ENCODE measurements at places on chromosomes 4 and X.
A peak's percentile ranks its signal among the peaks of the same experiment; 100 is the strongest.

DNA sequence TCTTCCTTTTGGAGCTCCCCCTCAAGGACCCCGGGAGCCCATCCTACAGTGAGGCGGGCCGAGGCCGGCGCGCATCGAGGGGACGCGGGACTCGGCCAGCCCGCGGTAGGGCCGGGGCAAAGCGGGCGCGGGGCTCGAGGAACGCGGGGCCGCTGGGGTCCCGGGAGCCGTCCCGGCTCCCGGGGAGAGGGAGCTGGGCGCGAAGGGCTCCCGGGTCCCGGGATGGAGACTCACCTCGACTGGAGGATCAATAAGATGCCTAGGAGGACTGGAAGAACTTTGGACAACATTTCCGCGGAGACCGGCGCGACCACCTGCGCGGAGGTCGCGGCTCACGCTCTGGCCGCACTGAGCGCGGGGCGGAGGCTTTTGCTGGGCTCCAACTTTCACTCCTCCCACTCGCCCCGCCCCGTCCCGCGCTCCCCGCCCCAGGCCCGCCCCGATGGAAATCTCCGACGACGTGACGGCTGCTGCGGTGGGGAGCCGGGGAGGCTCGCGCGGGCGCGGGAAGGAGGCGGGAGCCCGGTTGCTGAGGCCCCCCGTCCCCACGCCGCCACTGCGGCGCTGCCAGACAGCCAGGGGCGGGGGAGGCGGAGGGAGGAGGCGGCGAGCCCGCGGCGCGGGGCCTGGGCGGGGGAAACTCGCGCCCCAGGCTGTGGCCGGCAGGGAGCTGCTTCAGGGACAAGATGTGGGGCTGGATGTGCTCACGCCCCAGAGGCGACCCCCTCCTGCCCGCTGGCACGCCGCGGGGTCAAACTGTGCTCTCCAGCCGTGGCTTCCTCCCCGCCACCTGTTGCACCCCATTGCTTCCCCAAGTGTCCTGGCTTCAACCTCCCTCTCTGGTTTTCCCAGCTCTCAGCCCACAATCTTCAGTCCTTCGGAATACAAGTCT lies at the start of gene GABRE:
GABRE (minus strand) TSS at position 341 of the 892 bp plus-strand sequence; CDS start at position 290, 51 bp downstream.
- DNase-seq, result no peak

DNA sequence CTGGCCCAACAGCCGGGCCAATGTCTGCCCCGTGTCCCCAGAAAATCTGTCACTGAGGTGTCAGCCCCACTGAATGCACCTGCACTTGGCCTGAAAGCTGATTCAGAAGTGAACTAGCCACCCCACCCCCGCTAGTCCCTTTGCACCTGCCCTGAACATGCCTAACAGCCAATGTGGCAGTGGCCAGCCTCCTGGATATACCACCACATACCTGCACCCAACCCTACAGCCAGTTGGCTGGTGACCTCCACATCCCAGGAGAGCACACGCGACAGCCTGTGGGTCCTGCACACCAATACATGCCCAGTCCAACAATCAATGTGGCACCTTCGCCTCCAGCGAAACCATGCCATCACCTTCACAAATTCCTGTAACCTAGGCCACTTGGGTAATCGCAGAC lies 116.7 kb downstream of the GALNTL6 start:
- DNase-seq, result no peak

DNA sequence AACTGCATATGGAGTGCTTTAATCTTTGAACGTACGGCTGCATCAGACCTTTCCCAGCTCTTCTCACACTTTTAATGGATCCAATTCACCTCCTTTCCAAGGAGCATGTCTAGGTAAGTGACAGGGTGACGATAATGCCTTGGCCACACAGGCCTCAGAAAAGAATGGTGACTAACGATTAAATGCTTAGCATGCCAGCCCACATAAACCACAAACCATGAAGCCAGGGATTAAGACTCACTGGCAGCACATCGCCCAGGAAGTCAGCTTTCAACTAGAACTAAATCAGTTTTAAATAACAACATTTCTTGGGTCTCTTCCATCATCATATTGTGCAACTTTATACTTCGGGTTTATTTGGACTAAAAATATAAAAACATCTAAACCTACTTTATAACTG lies 28.7 kb downstream of the INPP4B start:
- DNase-seq, result peak; percentile 19

GRCh38 chr4:14368391-14368790 lies 633.9 kb upstream of the CPEB2 start:
- no peak for DNase-seq

DNA sequence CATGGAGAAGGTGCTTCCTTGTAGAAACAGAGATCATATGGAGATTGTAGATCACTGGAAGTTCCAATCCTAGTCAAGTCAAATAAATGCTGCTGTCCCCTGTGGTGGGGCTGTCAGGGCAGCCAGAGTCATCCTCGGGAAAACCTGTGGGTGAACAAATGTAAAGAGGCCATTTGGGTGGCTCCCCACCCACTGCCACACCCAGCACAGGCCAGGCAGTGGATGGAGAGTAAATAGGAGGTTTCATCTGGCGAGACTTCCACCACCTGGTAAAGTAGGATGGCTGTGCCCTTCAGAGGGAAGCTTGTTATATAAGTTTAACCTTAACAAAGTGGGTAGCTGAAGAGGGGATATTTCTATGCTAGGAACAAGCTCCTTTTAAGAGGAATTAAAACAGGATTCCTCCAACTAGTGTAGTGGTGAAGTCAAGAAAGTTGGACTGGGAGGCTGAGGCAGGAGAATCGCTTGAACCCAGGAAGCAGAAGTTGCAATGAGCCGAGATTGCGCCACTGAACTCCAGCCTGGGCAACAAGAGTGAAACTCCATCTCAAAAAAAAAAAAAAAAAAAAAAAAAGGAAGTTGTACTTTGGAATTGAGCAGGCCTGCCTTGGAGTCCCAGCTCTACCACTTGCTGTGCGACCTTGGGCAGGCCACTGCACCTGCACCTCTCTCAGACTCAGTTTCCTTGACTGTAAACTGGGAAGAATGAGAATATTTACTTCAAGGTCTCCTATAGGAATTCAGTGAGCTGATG lies 273.7 kb downstream of the PTTG2 start:
- no peak for DNase-seq

DNA sequence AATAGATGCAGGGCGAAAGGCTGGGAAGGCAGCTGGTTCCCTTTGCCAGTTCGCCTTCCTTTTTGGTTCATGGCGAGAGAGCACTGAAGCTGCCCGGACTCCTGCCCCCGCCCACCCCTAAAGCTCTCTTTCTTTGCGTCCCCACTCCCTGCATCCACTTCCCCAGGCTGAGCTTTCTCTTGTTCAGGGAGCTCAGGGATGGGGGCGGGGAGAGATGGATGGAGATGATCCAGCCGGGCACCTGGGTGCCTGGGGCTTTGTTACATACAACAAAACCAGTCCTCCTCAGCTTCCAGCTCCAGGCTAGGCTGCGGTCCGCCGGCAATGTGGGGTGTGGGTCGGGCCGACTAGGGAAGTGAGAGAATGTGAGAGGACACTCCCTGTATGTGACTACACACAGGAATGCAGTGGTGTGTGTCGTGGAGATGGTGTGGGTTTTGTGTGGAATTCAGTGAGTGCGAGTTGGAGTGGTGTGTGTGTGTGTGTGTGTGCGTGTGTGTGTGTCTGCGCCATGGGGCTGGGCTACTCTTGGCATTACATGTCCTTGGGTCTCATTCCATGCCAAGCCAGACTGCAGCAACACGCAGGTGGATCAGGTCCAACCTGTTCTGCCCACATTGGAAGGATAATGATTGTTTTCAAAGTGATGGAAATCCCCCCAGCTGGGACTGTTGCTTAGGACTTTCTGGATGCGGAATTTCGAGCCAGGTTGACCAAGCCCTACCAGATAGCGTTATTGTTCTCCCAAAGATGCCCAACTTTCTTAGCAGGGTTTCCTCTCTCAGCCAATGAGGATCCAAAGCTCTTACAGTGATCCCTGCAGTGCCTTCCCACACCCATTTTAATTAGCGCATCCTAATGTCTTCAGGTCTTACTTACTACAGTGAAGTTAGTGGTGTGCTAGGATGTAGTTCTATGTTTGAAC lies 149.4 kb upstream of the CHRDL1 start:
- no peak for DNase-seq

GRCh38 chr4:142984871-142985585 lies 138.9 kb upstream of the INPP4B start:
- no peak for DNase-seq

DNA sequence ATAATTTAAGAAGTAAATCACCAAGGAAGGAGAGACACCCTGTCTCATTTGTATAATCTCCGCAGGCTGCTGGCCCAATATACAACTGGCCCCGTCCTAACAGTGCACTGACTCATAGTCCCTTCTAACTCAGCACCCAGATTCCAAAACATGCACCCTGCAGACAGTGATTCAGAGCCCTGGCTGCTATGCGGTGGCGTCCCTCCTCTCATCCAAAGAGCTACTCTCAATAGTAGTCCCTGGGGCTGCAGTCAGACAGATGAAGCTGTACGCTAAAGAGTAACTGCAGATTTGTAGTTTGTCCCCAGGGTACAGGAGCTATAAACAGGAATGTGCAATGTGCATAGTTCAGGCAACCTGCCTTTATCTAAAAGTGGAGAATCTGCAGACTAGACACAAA lies 23.0 kb downstream of the GABRA3 start:
- DNase-seq, result no peak

GRCh38 chr4:70752236-70752635 lies 30.5 kb downstream of the RUFY3 start:
- no peak for DNase-seq

DNA sequence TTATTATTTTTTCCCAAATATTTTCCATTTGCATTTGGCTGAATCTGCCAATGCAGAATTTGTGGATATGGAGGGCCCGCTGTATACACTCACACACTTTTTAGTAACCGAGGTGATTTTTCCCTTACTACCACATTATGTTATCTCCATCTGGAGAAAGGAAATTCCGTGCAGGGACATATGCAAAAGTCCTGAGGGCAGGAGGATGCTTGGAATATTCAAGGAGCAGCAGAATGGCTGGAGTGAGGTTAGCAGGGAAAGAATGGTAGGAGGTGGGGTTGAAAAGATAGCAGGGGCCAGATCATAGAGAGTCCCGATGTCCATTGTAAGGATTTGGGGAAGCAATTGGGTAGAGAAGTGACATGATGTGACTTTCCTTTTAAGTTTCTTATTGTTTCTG lies 11.5 kb upstream of the RNF212 start:
- no peak for DNase-seq

- no peak for DNase-seq
Measured at GRCh38 chr4:8280158-8280875, 10.8 kb downstream of the HTRA3 start.

DNA sequence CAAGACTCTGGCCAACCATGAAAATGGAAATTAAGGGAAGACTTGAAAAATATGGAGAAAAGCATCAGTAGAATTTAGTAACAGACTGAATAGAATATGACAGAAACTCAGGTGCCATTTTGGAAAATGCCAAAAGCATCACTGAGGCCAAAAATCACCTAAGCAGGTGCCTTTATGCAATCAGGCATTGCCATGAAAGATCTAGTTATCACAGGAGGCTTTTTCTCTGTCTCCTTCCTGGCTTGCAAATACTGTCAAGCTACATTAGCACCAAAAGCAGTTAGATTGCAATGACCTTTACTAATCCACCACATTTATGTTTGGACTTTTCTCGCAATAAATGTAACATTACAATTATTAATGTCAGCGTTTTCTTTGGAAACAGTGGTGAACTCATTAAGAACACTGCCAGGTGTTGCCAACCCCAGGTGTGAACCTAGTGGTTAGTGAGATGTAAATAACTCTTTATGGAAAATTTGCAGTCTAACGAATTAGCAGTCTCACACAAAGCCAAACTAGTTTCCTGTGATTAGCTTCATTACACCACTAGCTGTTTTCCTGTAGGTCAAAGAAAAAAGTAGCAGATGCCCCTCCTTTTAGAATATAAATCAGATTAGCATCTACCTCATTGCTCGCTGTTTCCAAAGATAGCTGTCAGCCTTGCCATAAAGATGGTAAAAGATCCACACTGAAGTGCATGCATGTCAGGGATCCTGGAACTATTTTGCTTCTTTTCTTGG lies 1568.4 kb upstream of the TENM3 start:
- no peak for DNase-seq

DNA sequence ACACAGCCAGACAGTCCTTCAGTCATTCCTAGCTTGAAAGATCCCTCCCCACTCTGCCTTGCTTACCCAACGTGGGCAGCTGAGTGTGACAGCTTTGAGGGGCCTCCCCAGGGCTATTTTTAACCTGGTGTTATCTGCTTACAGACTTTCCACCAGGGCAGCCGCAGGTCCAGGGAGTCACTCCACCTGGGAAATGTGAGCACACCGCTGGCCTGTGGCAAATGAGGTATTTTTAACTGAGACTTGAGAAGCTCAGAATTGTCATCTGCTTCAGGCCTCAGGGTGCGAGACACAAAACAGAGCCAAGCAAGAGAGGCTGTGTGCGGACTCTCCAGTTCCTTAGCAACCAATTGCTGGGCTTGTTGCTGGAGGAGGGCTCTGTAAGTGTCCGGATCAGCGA lies 13.0 kb downstream of the CORIN start:
- no peak for DNase-seq

- DNase-seq, result no peak
Measured at GRCh38 chr4:32106767-32107166, 1386.6 kb downstream of the PCDH7 start.

DNA sequence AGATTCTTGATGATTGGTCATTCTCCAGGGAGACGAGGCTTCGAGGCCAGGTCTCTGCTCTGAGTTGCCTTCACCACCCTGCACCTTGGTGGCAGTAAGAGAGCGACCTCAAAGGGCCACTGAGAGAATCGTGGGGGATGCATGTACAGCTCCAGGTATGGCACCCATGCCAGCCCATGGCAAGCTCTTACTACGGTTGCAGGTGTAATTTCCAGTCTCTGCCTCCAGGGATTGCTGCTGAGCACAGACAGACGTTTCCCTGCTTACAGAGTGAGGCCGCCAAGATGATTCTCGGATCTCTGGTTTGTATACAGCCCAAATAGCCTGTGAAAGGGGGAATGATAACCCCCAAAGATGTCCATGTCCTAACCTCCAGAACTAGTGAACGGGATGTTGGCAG lies 16.3 kb upstream of the DRD5 start:
- no peak for DNase-seq

- no peak for DNase-seq
Measured at GRCh38 chrX:20312018-20312417, 45.3 kb upstream of the RPS6KA3 start.

DNA sequence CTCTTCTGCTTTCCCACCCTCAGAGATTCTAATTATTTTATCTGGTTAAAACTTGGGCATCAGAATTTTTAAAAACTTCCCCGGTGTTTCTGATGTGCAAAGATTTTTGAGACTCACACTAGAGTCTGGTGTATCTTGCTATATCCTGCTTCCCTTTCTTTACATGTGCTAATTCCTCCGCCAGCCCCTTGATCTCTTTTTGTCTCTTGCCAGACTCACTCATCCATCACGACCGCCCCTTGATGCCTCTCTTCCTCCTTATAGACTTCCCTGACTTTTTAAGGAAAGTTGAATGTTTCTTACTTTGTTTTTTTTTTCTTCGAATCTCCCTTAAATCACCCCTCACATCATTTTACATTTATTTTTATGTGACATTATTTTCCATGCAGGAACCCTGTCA lies 274.9 kb upstream of the PITX2 start:
- no peak for DNase-seq

DNA sequence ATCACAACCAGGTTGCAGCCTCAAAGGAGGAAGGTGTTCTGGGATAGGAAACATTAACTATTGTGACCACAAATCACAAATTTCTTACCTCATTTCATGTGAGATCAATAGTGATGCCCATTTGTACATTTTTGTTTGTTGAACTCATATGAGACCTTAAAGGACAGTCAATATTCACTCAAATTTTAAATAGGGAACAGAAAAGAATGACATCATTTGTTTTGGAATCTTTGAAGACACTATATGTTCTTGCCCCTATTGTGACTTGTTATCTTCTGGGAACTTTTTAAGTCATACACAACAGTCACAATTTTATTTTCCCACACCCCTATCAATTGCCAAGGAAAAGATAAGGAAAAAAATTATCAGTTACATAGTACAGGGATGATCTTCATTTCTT lies 346.5 kb downstream of the ARAP2 start:
- no peak for DNase-seq
